ENCODE measurements at places on chromosomes 5 and 9.
A peak's percentile ranks its signal among the peaks of the same experiment; 100 is the strongest.

GRCh38 chr5:57082441-57083067 lies 91.3 kb upstream of the GPBP1 start:
- DNase-seq, result no peak

GRCh38 chr9:109974918-109975276 lies 194.9 kb downstream of the PALM2AKAP2 start:
- DNase-seq, result no peak

DNA sequence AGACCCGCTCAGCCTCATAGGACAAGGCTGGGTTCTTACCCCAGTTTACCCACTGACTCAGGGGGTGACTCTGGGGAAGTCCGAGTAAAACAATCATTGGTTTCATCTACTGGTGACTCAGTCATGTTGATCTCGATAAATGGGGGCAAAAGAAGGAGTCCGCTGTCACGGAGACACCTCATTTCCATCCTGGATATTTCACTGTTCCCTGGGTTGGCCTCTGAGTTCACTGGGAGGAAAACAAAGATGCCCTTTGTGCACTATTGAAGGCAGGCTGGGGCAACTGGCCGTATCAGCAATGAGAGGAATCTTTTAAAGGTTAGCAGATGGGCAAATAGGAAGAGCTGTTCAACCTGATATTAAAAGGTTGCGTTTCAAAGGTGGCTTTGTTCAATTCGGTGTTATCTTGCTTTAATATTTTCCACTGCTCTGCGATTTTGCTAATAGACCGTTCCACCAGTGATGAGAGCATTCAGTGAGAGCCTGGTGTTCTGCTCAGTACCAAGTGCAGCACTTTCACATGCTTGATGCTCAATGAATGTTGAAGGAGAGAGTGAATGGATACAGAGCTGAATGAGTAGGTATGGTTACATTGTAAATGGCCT lies 110.2 kb upstream of the EGFLAM start:
- no peak for DNase-seq

- DNase-seq, result no peak
Measured at GRCh38 chr5:31761877-31762276, 122.9 kb downstream of the PDZD2 start.

DNA sequence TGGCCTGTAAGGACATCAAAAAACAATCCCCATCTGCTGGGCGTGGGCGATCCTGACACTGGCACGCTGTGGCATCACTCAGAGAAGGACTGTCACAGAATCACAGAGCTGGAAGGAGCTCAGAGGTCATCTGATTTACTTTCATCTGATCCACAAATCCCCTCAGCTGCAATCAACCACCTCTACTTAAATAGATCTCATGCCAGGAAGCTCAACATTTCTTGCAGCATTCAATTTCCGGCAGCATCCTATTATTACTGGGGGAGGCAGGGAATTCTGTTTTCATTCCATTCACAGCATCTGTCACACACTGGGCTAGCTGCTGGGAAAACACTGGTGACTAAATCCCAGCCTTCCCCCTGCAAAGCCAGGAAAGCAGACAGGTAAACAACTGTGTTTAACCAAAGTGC lies 38.3 kb downstream of the RETREG1 start:
- DNase-seq, result no peak

DNA sequence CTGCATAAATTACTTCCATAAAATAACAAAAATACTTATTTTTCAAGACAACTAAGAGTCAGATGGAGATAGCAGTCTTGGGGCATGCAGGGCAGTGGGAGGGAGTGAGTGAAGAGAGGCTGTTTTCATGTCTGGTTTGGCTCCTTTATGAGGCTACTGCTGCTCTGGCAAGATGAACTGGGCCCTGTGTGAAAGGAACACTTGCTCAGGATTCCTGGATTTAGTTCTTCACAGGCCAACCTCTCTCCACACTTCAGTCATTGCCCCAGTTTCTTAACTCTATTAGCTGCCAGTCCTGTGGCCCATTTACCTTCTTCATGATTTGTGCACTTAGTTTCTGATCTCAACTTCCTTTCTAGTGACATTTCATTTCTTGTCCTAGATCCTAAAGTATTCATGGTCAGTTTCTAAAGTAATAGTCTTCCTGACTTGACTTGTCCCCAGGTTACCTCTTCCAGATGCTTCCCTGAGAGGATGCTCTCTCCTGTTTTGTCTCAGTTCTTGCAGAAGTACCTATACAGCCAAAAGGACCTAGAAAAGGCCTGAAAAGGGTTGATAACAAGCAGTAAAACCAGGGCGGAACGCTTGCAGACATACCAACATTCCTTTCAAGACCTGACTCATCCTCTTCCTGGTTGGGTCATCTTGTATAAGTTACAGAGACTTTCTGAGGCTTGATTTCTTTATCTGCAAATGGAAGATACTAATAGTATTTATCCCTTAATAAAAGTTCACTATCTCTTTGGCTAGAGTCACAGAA lies 77.0 kb upstream of the ZFAND5 start:
- DNase-seq, result no peak

DNA sequence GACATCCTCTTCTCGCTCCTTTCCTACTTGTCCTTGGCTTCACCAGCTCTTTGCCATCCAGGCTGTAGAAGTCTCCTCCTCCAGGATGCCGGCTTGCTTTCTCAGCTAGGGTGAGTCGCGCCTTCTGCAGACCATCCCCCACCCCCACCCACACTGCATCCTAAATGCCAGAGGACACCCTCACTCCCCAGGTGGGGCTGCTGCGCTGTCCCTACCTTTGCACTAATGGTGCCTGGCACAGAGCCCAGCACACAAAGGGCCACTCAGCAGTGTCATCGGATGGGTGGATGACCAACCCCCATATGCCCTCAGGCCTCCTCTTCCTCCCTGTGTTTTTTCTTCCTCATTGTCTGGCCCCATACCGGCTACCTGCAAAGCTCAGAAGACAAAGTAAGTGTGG lies 14.8 kb downstream of the IL9 start:
- no peak for DNase-seq

DNA sequence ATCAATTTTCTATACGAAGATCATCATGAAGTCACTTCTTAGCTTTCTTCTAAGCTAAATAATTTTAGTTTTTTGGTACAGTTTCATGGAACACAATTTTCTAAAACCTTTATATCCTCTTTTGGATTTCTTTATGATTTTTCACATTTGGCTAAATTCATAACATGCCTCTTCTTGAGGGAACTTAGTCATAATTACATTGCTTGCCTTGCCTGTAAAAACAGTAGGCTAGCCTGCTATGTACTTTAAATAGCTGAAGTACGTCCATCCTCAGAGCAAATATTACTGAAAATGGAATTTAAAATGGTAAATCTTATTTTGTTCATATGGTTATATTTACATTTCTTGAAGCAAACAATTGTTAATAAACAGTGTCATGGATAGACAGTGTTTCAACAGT lies 225.0 kb downstream of the VPS13A start:
- no peak for DNase-seq

DNA sequence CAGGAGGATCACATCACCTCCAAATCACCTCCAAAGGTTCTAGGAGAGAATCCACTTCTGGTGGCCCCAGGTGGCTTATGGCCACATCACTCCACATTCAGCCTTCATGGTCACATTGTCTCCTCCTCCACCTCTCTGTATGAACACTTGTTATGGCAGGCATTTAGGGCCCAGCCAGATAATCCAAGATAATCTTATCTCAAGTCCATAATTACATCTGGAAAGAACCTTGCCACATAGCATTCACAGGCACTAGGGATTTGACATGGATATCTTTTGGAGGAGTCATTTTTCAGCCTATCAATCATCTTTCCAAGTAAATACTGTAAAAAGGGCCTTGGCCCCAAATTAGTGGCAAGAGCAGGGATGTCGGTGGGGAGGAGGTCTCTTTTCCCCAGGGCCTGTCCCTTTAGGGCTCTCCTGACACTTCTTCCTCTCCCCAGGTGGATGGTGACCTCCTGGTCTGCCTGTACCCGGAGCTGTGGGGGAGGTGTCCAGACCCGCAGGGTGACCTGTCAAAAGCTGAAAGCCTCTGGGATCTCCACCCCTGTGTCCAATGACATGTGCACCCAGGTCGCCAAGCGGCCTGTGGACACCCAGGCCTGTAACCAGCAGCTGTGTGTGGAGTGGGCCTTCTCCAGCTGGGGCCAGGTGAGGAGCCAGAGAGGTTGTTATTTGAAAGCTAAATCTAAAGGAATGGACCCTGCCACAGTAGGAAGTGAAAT lies 140.9 kb downstream of the SAXO1 start:
- DNase-seq, result no peak

DNA sequence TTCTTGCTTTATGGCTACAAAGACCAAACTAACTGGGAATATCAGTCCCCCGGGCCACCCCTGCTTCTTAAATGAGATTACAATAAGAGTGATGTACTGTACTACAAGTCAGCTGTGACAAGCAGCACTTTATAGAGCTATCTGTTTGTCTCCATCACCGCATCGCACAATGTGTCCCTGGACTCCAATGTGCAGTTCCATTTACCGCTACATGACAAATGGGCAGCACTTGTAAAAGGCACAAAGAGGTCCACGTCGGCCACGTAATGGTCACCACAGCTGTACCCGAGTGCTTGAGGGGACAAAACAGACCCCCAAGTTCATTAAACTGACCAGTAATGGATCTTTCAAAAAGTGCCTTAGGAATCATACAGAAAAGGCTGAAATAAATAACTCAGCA lies 54.1 kb downstream of the PSMB7 start:
- no peak for DNase-seq

DNA sequence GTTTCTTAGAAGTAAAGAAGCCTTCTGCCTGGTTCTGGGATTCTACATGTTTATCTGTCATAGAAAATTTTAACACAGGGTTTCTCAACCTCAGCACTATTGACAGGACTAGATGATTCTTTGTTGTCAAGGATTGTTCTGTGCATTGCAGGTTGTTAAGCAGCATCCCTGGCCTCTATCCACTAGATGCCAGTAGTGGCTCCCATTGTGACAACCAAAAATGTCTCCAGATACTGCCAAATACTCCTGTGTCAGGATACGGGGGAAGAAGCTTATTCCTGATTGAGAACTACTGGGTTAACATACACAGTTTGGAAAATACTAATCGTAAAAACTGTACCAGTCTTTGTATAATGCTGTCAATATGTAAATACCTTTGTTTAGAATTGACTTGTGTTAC lies 167.1 kb downstream of the NIPBL start:
- DNase-seq, result no peak

DNA sequence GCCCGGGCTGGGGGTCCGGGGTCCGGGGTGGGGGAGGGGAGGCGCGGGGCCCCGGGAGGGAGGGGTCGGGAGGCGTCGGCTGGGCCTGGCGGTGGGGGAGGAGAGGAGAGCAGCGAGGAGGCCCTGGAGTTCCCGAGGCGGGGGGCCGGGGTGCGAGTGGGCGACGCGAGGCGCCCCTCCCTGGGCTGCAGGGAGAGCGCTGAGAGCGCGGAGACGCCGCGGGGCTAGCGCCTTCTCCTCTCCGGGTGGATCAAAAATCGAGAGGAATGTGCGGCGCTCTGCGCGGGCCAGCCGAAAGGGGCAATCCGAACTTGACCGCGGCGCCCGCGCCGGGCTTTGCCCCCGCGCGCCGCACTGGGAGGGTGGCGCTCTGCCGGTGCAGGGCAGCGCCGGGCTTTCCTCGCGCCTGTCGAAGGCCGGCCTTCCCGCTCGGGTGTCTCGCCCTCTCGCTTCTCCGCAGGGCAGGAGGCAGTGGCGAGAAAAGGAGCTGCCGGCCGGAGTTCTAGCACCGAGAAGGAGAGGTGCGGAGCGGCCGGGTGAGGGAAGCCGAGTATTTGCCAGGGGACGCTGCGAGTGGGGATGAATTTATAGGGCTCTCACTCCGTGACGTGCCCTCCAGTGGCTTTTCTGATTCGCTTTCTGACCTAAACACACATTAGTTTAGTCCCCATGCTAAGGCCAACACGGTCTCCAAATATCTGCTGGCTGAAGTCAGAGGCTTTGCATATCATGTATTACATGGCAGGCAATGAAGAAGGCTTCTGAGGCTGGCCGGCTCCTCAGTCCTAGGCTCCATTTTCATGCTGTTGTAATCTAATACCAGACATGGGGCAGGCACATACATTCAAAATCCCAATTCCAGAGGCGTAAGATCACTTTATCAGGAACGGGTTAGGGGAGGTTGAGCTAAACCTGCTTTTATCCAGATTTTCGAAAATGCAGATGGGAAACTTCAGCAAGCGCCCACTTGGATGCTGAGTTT lies 503 bp upstream of the GDNF start:
- peak; percentile 74 for DNase-seq

DNA sequence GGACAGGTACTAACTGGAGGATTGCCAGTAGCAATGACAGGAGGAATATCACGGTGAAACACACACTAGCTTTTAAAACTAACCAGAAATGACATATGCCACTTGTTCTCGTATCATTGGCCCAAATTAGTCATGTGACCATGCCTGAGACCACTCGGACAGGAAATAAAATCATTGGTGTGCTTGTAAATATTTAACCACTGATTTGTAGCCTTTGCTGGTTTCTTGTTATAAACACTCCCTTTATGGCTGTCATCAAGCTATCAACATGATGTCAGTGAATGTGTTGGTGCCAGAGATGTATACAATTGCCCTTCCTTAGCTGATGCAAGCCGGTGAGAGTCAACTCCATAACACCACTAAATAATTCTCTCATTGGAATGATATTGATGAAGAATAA lies 123.7 kb upstream of the ANKH start:
- DNase-seq, result no peak

DNA sequence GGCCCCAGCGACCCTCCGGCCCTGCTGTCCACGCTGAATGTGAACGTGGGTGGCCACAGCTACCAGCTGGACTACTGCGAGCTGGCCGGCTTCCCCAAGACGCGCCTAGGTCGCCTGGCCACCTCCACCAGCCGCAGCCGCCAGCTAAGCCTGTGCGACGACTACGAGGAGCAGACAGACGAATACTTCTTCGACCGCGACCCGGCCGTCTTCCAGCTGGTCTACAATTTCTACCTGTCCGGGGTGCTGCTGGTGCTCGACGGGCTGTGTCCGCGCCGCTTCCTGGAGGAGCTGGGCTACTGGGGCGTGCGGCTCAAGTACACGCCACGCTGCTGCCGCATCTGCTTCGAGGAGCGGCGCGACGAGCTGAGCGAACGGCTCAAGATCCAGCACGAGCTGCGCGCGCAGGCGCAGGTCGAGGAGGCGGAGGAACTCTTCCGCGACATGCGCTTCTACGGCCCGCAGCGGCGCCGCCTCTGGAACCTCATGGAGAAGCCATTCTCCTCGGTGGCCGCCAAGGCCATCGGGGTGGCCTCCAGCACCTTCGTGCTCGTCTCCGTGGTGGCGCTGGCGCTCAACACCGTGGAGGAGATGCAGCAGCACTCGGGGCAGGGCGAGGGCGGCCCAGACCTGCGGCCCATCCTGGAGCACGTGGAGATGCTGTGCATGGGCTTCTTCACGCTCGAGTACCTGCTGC lies 839 bp downstream of the KCNV2 start:
- DNase-seq, result no peak

DNA sequence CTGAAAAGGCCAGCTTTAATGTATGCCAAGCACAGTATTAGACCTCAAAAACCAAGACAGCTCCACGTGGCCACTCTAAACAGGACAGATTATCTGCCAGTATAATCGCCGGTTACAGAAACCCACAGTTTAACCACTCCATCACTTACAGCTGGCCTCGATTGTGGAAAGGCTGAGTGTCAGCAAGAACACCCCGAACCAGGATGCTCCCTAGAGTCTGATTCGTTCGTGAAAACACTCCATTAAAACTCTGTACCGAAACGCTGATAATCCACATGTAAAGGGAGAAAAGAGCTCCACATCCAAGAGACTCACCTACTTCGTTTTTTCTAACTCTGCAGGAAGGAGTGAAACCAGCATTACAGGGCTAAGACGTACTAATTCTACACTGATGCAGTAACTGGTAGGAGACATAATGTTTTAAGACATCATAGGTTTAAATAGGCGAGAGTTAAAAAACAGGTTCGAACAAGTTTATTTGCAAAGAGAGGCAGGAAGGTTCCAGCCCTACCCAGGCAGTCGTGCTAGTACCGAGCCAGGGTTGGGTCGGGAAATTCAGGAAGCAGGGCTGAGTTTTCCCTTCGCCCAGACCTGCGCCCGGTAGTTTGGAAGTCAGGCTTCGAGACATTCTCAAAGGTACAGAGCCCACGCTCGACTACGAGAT lies 949 bp downstream of the SERINC5 start:
- DNase-seq, result no peak

Measured in T1000 (cell line).